ENCODE measurements at places on chromosomes 5 and 9.

DNA sequence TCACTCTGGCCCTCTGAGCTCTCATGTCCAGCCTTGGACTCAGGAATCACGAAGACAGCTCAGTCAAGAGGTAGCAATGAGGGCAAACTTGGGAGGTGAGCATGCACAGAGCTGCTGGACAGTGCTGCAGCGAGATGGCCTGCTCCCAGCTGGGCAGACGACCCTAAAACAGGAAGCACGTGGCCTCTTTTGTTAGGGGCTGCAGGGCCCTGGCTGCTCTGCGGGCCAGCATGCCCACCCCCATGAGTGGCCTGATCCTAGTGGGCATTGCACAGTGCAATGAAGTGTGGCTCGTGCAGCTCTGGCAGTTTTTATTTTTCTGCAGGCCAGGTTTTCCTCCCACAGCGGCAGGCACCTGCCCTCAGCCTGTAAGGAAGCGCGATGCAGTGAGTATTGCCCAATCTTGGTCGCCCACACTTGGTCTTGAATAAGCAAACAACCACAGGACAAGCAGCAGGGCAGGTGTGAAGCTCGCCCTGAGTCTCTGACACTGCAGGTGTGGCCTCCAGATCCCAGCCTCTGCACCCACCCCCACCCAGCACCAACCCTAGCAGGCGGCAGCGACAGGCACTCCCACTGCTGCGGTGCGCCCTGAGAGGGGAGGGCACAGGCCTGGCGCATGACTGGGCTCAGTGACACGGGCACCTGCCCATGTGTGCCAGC is 60.8 kb downstream of the SEMA4D start:
- no peak overlapping the region for H3K4me3 ChIP-seq
- DNase-seq, result no peak
- H3K27ac ChIP-seq, result no peak overlapping the region
- H3K27me3 ChIP-seq, result no peaks in the 10 kb centered on the region
- H3K4me1 ChIP-seq, result no peaks in the 10 kb centered on the region
- H3K36me3 ChIP-seq, result no peaks in the 10 kb centered on the region

DNA sequence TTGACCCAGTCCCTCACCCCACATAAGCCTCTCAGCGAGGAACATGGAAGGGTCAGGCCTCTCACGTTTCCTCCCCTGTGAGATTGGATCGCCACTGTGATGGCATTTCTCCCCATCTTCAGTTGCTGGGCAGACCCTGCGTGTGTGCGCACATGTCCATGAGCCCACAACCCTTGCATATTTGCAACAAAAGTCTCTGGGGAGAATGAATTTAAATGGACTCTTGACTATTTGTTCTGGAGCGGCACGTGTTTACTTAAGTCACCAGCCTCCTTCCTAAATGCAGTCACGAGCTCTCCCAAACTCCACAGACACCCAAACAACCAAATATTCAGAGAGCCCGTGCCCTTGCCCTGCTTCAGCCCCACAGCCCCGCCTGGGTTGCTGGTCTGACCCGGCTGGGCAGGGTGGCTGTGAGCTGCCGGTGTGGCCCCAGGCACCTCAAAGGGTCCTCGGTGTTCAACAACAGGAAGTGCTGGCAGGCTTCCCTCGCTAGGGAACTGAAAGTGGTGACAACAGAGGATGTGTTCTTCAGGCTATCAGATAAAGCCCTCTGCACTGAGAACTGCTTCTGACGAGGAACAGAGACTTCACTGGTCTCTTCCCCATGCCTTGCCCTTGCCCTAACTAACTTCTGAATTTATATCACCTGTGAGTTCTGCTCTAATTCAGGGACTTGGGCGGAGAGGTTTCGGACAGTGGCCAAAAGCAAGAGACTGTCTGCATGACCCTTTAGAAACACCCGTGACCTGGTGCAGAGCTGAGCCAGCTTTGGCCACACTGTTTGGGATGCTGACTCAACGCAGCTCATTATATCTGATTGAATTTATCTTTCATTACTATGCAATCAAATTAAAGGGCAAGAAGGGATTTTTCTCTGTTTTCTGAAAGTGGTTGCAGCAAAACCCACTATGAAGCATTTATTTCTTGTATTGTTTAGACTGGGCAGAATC is 19.2 kb upstream of the CD180 start:
- no peaks in the 10 kb centered on the region for H3K4me1 ChIP-seq
- H3K27ac ChIP-seq, result peak overlapping the region; percentile 46
- H3K27me3 ChIP-seq, result no peaks in the 10 kb centered on the region
- no peaks in the 10 kb centered on the region for H3K36me3 ChIP-seq

DNA sequence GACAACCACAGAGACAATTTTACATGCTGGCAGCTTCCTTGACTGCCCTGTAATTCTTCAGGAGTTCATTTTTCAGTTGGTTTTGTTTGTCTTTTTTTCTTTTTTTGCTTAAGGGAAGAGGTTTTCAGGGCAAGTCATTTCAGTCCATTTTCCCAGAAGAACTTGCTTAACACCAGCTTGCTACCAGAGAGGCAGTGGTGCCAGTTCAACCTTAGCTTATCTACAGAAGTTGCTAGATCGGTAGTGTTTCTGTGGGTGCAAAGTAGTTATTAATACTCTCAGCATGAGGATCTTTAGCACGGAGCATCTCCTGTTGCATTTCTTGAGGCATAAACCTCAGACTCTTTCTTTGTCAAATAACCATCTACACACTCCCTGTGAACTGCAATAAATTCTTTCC is 1.1 kb downstream of the SPEF2 start:
- H3K4me3 ChIP-seq, result no peak overlapping the region
- no peak overlapping the region for H3K27ac ChIP-seq
- H3K27me3 ChIP-seq, result no peaks in the 10 kb centered on the region
- DNase-seq, result no peak
- no peaks in the 10 kb centered on the region for H3K36me3 ChIP-seq

- H3K4me3 ChIP-seq, result no peak overlapping the region
- H3K27ac ChIP-seq, result no peak overlapping the region
- no peaks in the 10 kb centered on the region for H3K27me3 ChIP-seq
- no peaks in the 10 kb centered on the region for H3K4me1 ChIP-seq
These were observed 137.8 kb upstream of the CD180 start for GRCh38 chr5:67334373-67334772.

DNA sequence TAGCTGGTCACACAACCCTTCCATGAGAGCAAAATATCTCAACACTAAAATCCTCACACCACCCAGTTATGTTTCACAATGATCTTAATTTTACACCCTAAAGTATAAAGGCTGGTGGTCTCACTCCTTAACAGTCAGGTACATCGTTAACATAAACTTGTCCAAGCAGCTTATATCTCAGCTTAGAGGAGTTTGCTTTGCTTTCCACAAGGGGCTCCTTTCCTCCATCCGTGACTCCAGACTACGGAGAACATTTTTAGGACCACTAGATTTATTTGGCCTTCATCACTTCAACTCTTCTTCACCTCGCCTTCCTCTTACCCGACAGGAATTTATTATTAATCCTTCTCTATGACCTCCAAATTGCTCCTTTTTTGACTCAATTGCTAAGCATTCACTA is 1014.1 kb upstream of the NUDT12 start:
- no peaks in the 10 kb centered on the region for H3K27me3 ChIP-seq
- H3K4me1 ChIP-seq, result no peaks in the 10 kb centered on the region
- no peak overlapping the region for H3K4me3 ChIP-seq
- H3K36me3 ChIP-seq, result no peaks in the 10 kb centered on the region
- H3K27ac ChIP-seq, result no peak overlapping the region

GRCh38 chr5:128613766-128614165 is 75.7 kb upstream of the FBN2 start:
- no peaks in the 10 kb centered on the region for H3K36me3 ChIP-seq
- no peaks in the 10 kb centered on the region for H3K27me3 ChIP-seq
- no peak overlapping the region for H3K4me3 ChIP-seq
- no peak overlapping the region for H3K27ac ChIP-seq
- DNase-seq, result no peak
